ENCODE measurements at places on chromosomes 1 and 21. TPM values are rescaled to one million over a fixed set of nuclear protein-coding genes. Genes with fewer than 3 reads are reported as not detected.

Gene MXRA8
- total RNA-seq, result not detected

Gene P3H1
- total RNA-seq, result 28.6 TPM

Gene OR2T35
- total RNA-seq, result not detected

Gene DMBX1
- 0.87 TPM for total RNA-seq

Gene SPATA1
- total RNA-seq, result 0.71 TPM

Gene FLG2
- total RNA-seq, result not detected

Gene SPRR5
- total RNA-seq, result not detected

Gene OR2L3
- total RNA-seq, result not detected

Gene CCDC24
- total RNA-seq, result 7.8 TPM

Gene ERG
- total RNA-seq, result 0.09 TPM

Gene ANXA9
- 1.2 TPM for total RNA-seq

Gene TRABD2B
- 4.7 TPM for total RNA-seq

Gene BRINP2
- 0.27 TPM for total RNA-seq

Gene C1QTNF12
- 1.5 TPM for total RNA-seq

Gene SLC44A3
- total RNA-seq, result 1.8 TPM

Gene FCRL1
- total RNA-seq, result not detected

Gene CFAP74
- 0.08 TPM for total RNA-seq

Gene LCE1B
- not detected for total RNA-seq

Gene ITLN1
- total RNA-seq, result not detected

Gene AQP10
- total RNA-seq, result not detected

Gene PSMA5
- 94.2 TPM for total RNA-seq

Gene RAD54L
- total RNA-seq, result 10.4 TPM

Gene ANKRD65
- 0.05 TPM for total RNA-seq

Gene PGLYRP4
- not detected for total RNA-seq

Gene NTRK1
- total RNA-seq, result 0.06 TPM

Gene KRTAP19-3
- total RNA-seq, result not detected

Gene HES2
- total RNA-seq, result 5.2 TPM

Gene HUNK
- total RNA-seq, result 1.5 TPM

Gene COL24A1
- total RNA-seq, result 0.02 TPM

Gene TDRD10
- total RNA-seq, result 0.14 TPM

Gene GNB1
- total RNA-seq, result 232 TPM

Gene LMX1A
- not detected for total RNA-seq

Gene IL12RB2
- total RNA-seq, result 0.14 TPM

Gene IL20
- total RNA-seq, result not detected

Gene FNDC5
- 0.35 TPM for total RNA-seq

Gene KAZN
- 4.7 TPM for total RNA-seq

Gene LCE2A
- total RNA-seq, result not detected

Gene HMCN1
- total RNA-seq, result 0.02 TPM

Gene TRIM67
- total RNA-seq, result 0.11 TPM

Gene FMO5
- total RNA-seq, result 0.17 TPM

Gene SELL
- total RNA-seq, result 0.08 TPM

Gene MPL
- 0.25 TPM for total RNA-seq

Gene VCAM1
- total RNA-seq, result not detected

Gene GBP4
- total RNA-seq, result 0.01 TPM

Gene ATP6V1G3
- total RNA-seq, result not detected

Gene CHD5
- total RNA-seq, result 2.6 TPM

Gene CATSPERE
- total RNA-seq, result 0.02 TPM

Gene CELA2B
- not detected for total RNA-seq

Gene WNT4
- total RNA-seq, result 0.27 TPM

Gene CYYR1
- not detected for total RNA-seq

Gene ZNF670
- 2.7 TPM for total RNA-seq

Gene C1QC
- total RNA-seq, result not detected

Gene TNFRSF1B
- 0.53 TPM for total RNA-seq

Gene FALEC
- not detected for total RNA-seq

Gene COL9A2
- 0.17 TPM for total RNA-seq

Gene CELA3A
- not detected for total RNA-seq

Gene CD101
- total RNA-seq, result 0.14 TPM

Gene PUM1
- total RNA-seq, result 22.2 TPM

Gene IL10
- total RNA-seq, result not detected
